CD4-positive, alpha-beta T cell treated with Interleukin-10 for 1 hour (primary cell): ENCODE measurements at places on chromosomes 7 and 10.

DNA sequence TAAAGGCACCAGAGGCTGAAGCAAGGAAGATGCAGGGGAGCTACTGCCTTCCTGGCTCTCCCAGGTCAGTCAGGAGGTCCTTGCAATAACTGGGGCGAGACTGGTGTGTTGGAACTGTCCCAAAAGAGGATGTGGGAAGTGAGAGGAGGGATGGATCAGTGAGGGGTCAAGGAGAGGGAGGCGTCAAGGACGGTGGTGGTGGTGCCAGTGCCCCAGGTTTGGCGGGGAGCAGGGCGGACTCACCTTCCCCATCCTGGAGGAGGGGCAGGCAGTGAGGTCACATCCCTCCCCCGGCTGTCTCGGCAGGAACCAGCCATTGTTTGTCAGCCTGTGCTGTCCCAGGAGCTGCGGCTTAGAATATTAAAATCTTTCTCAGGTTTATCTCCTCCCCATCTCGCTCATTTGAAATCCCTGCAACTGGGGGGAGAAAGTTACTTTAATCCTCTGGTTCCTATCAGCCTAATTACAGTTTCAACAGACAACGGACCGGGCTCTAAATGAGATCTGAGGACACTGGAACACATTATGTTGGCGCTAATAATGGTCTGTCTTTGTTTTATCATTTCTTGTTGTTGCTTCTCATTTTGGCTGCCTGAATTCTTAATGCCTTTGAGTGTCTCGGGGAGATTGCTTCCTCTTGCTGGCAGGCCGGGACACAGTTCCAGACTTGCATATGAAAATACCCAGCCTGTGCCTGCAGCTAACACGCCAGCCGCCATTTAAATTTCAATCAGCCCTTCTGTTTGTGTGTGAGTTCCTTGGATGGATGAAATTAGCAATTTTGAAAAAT is 387.5 kb downstream of the RPS24 start:
- no peak for DNase-seq

DNA sequence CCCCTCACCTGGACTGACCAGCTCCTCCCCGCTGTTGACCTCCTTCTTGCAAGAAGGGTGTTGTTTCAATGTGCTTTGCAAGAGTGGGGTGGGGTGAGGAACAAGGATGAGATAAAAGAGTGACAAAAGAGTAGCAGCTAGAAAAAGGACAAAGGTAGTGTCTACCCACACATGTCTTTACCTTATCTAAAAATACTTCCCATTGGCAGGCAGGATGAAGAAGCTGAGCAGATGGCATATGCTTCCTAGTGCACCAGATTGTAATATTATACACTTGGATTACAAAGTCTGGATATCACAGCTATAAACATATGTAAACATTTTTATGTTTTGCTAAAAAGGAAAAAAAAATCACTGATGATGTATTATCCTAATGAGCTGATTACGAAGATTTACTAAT is 34.5 kb downstream of the CHN2 start:
- no peak for DNase-seq

DNA sequence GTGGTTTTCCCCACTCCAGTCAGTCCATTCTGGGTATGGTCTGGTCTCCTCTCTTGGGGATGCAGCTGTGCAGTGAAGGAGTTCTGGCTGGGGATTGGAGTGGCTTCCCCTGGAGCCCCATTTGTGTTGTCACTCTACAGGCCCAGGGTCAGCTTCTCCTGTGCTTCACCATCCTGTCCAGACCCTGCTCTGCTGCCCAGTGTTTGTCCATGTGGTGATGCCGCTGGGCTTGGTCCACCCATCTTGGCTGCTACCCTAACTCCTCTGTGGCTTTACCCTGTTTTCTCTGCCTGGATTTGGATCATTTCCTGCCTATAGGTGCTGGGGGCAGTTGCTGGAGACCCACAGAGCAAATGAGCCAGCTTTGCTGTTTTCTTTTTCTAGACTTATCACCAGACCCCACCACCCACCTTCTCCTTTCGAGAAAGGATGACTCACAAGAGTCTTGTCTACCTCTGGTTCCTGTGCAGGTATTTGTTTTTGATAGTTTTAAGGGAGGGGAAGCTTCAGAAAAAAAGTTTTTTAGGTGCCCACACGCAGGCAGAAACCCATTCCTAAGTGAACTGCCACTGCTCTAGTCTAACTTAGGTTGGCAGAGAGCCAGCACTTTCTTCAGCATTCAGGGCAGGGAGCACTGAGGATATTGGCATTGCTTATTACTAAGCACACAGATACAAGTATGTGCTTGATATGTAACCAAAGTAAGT is 8.5 kb downstream of the ZDHHC16 start:
- DNase-seq = no peak

DNA sequence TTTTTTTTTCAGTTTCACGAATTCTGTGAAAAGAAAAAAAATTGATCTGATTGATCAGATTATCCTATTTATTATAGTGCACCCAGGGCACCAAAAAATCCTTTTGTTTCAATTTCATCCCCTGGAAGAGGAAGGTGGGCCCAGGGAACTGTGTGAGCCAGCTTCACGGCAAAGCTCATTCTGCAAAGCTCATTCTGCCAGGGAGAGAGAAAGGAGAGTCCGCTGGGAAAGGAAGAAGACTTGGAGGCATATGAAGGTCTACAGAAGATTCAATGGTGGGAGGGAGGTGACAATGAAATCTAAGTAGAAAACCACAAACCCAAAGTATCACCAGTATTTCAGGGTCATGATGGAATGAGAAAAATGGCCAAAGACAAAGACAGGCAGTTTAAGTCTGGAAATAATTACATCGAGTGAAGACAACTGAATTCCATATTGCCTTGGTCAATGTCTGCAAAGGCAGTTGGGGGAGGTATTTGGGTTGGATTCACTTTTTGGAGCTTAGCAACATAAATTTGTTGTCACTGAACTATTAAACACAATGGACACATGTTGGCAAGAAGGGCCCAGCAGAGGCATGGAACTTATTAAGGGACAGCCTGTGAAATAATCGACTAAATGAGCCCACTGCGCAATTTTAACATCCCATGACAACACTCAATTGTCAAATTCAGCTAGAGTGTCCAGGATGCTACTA is 587.8 kb upstream of the MKI67 start:
- no peak for DNase-seq

DNA sequence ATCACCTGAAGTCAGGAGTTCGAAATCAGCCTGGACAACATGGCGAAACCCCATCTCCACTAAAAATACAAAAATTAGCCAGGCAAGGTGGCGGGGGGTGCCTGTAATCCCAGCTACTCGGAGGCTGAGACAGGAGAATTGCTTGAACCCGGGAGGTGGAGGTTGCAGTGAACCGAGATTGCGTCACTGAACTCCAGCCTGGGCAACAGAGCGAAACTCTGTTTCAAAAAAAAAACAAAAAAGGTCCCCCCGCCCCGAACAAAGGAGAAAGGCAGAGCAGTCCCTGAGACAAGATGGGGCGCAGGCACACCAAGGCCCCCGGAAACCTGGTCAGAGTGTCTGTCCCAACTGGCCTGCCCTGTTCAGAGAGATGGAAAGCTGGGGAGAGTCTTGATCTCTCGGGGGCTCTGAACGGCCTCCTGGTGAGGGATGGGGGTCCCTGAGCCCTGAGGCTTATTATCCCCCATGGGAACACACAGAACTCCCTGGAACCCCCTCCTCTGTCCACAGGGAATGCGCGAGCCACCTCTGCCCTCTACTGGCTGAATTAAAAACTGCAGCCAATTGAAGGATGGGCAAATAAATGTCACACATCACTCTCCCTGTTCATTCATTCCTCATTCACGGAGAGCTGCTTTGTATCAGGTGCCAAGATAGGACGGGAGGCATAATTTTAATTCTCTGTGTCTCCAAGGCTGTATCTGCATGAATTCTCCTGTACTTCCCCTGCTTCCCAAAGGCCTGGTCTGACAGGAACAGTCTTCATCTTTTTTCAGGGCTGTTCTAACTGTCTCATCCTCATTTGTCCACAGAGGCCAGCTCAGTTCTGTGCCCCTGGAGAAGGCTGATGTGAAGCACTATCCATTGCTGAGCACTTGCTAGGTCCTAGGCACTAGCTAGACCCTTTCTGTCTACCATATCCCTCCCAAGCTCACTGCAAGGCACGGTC is 28.9 kb downstream of the MAT1A start:
- peak; percentile 33 for DNase-seq

DNA sequence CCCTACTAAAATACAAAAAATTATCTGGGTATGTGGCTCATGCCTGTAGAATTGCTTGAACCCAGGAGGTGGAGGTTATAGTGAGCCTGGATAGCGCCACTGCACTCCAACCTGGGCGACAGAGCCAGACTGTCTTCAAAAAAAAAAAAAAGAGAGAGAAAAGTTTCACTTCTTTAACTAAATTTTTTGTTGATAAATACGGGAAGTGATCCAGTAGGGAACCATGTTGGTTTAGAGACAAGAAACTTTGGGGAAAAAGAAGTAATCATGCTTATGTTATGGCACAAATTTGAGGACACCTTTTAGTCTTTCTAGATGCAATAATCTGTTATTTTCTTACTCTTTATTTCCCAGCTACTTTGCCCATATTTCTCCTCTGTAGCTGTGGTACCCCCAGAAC is 309.7 kb downstream of the TYW1 start:
- no peak for DNase-seq

DNA sequence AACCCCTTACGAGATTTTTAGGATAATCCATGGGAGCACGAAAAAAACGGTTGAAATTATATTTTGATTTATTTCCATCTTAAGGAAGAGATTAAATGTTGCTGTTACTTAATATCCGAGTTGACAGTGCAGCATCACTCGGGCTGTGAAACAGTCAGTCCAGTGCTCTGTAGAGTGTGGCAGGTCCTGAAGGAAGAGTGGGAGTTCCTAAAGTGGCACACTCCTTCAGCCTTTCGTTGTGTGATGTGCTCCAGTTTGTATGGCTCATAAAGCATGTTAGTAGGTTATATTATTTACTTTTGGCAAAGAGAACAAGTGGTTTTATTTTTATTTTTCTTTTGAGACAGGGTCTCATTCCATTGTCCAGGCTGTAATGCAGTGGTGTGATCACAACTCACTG is 358.3 kb downstream of the AUTS2 start:
- no peak for DNase-seq

DNA sequence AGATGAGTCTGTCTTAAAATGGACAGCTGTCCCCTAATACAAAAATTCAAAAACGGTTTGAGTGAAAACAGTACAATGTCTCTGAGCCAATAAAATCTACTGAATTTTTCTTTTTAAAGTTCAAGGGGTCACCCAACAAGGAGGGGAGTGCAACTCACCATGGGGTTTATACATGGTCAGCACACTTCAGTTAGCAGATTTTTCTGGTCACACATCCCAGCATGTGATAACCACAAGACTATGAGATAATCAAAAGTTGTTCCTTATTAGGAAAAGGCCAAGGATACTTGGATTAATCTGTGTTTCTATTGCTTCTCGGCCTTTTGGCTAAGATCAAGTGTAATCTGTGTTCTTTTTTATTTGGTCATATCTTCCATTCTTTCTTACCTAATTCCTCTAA is 31.6 kb downstream of the ABCB5 start:
- no peak for DNase-seq

DNA sequence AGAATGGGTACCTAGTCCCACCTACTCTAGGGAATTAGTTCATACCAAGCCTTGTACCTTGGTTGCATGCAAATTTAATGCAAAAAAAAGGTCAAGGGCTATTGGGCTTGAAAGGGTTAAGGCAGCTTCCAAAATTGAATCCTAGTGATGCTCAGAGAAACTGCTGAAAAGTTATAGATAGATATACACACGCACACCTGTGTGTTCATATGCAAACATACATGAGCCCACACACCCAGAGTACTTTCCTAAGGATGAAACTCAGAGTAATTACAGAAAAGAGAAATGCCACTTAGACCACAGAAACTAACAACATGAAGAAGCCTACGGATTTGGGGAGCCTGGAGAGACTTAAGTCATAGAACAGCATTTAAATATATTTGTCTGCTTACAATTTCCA is 1.5 kb downstream of the SLC25A13 start:
- no peak for DNase-seq

GRCh38 chr7:42064534-42064933 is 172.5 kb downstream of the GLI3 start:
- DNase-seq = no peak

DNA sequence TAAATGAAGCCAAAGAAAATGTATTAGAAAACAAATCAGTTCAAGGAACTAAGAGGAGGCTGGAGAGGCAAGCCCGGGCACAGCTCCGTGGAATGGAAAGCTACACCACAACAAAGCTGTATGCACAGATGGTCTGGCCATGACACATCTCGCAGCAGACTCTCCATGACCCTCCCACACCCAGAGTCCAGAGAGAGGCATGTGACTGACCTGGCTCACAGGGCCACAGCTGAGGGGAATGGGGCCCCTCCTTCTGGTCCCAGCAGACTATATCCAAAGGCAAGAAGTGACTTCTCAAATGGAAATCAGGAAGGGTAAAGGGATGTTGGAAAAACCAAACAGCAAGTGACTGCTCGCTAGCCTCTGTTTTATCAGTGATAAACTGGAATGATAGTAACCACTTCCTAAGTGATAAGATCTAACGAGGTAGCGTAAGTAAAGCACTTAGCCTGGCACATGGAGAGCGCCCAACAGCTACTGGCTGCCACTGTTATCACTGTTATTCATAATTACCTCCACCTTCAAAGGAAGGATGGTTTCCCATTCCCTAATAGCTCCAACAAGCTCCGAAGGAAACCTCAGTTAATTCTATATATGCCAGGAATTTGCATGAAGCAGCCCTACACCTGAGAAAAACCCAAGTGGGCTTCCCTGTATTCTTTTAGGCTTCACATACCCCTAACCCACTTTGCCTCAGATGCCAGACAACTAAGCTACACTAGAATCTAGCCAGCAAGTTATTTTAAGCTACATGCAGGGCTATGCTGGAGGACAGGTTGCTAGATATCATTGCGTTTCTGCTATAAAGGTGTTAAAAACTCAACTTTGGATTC is 8.4 kb downstream of the OSBPL3 start:
- no peak for DNase-seq

GRCh38 chr7:72307566-72307965 is 104.6 kb downstream of the CALN1 start:
- no peak for DNase-seq

DNA sequence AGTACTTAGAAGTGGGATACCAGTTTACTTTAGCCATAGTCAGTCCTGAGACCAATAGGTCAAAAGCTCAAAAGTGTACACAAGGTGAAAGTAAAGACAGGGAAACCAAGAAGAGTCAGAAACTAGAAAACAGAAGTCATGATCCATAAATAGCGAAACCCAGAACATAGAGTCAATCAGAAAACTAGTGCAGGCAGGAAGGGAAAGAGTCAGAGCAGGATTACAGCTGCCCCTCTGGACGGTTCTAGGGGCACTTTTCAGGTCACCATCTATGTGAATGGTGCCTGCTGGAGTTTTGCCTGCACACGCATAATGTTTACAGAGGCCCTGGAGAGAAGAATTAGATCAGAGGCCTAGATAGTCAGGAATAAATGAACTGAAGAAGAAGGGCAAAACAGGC is 22.4 kb upstream of the DMTF1 start:
- DNase-seq = no peak

DNA sequence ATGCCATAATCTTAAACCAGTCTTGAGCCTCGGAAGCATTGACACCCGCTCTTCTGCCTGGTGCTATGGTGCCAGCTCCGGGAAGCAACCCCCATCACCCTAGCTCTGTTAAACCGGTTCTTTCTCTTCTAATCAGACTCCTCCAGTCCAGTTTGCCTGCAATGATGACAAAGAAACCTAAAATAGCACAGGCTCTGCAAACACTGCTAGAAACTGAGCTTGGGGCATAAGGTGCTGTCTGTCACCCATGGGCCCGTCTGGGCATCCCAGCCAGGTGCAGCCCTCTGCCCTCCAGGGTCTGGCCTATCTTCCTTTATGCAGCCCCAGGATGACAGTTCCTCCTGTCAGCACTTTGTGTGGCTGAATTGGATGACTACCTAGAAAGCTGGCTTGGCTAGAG is 14.2 kb upstream of the CAMK2G start:
- no peak for DNase-seq
